ENCODE measurements at places on chromosomes 5 and 9. TPM values are rescaled to one million over a fixed set of nuclear protein-coding genes. Genes with fewer than 3 reads are reported as not detected.

The HRH2 gene
- 4.1 TPM for total RNA-seq

GRCh38 chr5:88686726-88687125 is 196.3 kb downstream of the MEF2C start:
- DNase-seq, result no peak

DNA sequence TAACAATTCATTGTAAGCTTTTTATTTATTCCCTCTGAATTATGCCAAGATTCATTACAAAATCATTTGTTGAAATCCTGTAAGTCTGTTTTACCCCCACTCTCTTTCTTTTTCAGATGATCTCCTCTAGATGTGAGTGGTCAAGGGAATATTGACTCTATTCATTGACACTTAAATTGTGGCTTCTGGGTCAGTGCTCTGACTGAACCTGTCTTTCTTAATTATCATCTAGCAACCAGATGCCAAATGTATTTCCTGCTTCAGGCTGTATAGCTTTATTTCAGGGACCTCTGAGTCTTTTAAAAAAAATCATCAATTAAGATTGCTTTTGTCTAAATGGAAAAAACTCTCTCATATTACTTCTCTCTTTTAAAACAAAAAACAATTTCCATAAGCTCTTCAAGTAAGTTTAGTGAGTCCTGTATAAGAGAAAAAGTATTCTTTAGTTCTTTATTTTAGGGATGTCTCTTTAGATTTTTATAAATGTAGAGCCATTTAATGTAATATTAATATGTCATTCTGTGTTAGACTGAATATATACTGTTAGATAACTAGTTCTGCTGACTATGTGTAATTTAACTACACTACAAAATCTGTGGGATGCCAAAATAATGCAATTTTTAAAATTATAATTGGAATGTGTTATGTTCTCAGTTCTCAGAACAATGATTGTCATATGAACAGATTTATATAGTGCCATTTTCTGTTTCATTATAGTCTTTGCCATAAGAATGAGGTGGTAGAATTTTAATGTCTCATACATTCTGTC is 645.8 kb upstream of the EDIL3 start:
- DNase-seq, result no peak

GRCh38 chr5:121987052-121987684 is 25.4 kb downstream of the SRFBP1 start:
- no peak for DNase-seq
